ENCODE measurements at places on chromosomes 2 and 18.

- DNase-seq: no peak
Observed at GRCh38 chr2:11998218-11998617, 251.8 kb downstream of the LPIN1 start.

GRCh38 chr2:66574701-66575624 is 140.0 kb downstream of the MEIS1 start:
- no peak for DNase-seq

DNA sequence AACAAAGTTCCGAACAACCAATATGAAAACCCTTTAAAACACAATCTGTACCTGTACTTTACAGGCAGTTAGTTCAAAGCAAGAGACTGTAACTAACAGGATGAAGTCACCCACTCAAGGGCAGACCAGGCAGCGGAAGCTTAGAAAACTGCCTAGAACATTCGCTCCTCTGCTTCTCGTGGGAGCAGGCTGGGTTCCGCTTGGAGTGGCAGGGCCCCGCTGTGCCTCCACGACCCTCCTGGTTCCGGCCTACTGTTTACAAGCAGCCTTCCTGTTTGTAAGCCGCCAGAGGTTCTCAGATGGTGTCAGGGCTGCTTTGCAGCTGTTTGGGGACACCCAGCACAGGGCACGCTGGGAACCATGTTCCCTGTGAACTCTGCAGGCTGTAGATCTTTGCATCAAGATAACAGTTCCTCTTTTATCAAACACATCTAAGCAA is 31.3 kb downstream of the CIB4 start:
- DNase-seq: no peak

- no peak for DNase-seq
Observed at GRCh38 chr2:109456776-109457175, 157.0 kb downstream of the SEPTIN10 start.

DNA sequence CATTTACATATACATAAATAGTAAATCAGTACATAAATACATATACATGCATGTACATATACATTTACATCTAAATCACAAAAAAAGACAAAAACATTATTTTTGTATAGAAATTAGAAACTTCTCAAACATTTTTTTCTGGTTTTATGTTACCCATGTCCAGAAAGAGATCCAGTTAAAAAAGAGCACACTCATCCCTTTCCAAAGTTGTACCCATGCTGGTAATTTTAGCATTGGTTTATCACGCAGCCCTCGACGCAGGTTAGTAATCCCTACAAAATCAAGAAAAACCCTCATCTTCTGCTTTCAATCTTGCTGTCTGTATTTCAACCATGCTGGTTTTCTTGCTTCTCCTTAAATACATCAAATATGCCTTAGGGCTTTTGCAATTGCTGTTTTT is 10.5 kb downstream of the SCN9A start:
- DNase-seq: no peak

GRCh38 chr2:19649142-19649541 is 252.6 kb downstream of the TTC32 start:
- no peak for DNase-seq

DNA sequence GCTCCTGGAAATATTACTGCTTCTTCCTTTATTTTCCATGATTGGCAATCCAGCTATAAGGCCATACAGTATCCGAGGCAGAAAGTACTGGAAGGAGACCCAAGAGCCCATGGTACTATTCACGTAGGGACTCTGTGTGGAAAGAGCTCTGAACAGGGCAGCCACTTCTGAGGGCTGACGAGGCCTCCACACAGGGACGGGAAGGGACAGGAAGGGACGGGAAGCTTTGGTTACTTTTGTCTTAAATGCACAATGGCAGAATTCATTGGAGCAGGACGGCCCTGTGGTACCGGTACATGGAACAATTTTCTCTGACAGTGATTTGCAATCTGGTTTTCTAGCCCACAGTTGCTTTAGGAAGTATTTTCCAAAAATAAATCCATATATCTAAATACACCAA is 102.4 kb downstream of the MBP start:
- no peak for DNase-seq

- DNase-seq: no peak
Observed at GRCh38 chr2:147096671-147097070, 748.2 kb upstream of the ACVR2A start.

DNA sequence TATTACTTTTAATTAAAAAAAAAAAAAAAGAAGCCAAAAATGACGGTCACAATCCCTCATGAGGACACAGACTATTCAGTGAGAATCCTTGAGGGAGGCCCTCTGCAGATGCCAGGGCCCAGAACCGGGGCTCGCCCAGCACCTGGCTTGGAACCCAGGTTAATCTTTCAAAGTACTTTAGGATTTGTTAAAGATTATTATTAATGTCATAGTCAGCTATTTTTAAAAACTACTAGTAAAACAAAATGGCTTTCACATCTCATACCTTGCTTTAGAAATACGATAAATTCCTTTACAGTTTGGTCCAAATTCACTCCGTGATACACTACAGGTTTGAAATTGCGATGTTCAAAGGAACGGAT is 27.1 kb downstream of the C2orf76 start:
- no peak for DNase-seq

DNA sequence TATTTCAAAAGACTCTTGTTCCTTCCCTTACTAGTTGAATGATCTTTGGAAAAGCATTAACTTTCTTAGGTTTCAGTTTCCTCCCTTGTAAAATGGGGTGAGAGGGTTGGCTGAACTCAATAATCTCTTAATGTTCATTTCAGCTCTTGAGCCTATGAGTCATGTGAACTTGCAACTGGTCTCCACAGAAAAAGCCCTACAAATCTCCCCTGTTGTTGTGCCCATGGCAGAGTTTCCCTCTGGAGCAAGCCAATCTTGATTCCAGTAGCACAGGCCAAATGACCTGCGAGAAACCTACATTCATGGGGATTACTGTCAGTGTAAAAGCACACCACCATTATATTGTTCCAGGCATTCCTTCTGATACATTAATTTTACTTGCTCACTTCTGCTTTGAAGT is 388.9 kb downstream of the ALK start:
- no peak for DNase-seq

GRCh38 chr2:182903566-182903965 is 37.1 kb upstream of the FRZB start:
- DNase-seq: no peak

GRCh38 chr2:190469771-190470170 is 61.6 kb downstream of the MFSD6 start:
- no peak for DNase-seq
